ENCODE measurements at places on chromosomes 3 and 15.

- DNase-seq = no peak
Observed at GRCh38 chr15:88036154-88036839, 220.2 kb downstream of the NTRK3 start.

DNA sequence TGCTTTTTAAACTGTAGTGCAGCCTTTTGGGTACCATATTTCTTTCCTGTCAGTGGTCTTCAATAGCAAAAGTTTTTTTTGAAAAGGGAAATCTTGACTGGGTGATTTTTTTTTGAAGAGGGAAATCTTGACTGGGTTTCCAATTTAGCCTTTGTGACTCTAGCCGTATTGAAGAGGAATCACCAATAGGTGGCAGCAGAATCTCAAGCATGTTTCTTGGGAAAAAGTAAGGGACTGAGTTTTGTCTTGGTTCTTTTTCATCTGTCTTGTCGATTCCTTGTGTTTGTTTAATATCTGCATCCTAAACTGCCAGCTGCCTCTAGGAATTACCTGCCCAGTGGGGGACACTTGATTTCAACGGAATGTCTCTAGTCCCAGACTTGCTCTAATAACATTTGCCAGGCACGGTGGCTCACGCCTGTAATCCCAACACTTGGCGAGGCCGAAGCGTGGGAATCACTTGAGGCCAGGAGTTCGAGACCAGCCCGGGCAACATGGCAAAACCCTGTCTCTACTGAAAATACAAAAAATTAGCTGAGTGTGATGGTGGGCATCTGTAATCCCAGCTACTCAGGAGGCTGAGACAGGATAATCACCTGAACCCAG lies 89.2 kb downstream of the RBPMS2 start:
- DNase-seq = peak; percentile 52

- no peak for DNase-seq
Observed at GRCh38 chr3:31957106-31957505, 24.0 kb downstream of the OSBPL10 start.

DNA sequence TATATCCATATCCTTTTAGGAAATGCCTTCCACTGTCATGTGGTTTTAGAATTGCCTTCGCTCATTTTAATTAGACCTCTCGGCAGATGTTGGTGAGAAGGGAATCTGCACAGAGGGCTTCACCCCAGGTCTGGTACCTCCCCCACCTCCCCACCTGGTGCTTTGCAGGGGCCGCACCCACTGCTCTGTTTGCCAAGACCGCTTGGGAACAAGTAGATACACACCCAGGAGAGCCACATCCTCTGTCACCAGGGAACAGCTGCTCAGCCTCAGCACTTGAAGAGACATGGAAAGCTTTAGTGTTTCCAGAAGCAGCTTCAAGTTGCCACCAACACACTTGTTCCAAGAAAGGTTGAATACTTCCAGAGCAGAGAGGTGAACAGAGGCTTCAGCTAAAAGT lies 21.8 kb downstream of the LRRC31 start:
- DNase-seq = no peak

DNA sequence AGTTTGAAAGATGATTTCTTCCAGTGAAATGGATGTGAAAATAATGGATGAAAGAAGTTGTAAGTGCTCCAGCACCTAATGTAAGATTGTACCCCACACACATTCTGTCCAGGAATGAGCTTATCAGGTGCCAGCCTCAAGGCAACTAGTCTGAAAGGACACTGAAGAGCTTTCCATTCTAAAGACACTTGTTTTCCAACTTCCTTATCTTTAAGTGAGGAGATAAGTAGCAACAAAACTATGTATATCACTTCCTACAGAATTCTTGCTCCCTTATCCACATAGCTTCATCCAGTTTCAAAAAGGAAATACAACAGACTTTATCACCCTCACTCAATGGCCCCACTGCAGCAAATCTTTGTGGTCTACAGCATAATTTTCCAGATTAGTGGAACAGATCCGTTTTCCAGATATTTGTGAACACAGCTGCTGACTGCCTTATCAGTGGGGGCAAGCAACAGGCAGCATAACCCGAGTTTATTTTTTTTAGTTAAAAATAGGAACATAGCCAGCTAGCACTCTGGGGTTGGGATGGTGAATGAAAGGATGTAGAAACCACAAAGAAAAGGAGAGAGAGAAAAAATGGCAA lies 60.6 kb downstream of the CD200R1L start:
- DNase-seq = no peak

DNA sequence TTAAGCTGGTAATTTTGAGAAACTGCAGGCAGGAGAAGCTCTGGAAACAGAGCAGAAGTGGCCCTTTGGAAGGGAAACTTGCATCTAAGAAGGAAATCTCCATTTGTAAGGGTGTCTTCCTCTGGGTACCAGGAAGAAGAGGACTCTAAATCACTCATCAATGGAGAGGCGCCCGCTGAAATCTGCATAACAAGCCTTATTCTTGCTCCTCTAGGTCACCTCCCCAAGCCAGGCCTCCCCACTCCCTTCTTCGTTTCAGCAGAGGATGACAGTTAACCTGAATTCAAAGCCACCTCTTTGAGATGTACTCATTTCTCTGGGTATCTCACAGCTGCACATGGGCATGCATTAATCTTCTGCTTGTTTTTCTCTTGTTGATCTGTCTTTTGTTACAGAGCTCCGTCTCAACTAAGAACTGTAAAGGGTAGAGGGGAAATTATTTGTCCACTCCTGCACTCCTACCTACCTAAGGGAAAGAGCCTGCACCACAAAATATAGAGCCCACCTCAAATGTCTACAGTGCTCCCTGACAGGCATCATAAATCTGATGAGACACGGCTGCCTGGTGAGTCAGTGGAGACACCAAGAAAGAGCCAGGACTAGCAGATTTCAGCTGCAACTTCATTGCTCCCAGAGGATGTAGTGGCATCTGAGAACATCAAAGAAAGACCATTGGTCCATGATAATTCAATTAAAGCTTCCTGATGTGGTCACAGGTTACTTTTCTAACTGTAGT lies 51.5 kb downstream of the GABRB3 start:
- no peak for DNase-seq

GRCh38 chr15:41695750-41696436 lies 35.7 kb downstream of the MGA start:
- peak; percentile 5 for DNase-seq

DNA sequence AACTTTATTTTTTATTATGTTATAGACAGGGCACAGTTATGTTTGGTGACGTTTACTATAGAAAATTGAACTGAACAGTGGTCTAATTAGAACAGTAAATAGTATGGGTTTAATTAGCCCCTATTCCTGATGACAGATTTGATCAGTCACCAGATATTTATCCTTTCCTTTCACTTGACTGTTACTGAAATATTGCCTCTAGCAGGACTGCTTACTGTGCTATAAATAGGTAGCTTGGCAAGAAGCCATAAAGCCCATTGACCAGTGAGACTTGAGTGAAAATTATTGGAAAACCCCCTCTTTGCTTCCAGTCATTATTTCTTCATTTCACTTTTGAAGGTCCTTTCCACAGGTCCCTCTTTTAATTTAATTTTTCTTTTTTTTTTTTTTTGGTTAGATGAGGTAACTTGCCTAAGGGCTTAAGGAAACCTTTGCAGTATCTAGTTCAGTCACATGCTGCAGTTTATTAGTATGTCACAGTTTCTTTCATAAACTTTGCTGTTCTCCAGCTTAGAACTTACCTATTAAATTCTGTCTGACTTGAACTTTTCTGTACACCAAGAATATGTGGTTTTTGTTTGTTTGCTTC lies 115.6 kb downstream of the ADAMTSL3 start:
- no peak for DNase-seq

DNA sequence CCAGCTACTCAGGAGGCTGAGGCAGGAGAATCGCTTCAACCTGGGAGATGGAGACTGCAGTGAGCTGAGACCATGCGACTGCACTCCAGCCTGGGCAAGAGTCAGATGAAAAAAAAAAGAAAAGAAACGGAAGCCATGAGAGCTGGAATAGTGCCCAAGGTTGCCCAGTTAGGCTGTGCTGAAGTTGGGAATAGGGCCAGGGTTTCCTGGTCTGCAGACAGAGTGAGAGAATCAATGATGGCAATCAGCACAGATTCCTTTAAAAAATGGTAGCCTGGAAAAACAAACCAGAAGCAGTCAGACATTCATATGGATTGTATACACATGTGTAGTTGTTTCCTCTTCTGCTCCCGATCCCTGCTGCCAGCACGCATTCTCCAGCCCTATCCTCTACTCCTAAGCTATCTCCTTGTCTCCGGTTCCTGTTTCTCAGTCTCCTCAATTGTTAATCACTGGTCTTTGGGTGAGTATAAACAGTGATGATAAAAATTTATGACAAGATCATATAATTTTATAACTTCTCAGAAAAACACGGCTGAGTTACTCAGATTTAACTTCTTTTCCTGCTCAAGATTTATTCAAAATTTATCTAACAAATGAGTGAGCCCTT lies 316.2 kb upstream of the UMPS start:
- DNase-seq = no peak

- DNase-seq = no peak
Observed at GRCh38 chr3:14528081-14528480, 12.1 kb downstream of the GRIP2 start.

DNA sequence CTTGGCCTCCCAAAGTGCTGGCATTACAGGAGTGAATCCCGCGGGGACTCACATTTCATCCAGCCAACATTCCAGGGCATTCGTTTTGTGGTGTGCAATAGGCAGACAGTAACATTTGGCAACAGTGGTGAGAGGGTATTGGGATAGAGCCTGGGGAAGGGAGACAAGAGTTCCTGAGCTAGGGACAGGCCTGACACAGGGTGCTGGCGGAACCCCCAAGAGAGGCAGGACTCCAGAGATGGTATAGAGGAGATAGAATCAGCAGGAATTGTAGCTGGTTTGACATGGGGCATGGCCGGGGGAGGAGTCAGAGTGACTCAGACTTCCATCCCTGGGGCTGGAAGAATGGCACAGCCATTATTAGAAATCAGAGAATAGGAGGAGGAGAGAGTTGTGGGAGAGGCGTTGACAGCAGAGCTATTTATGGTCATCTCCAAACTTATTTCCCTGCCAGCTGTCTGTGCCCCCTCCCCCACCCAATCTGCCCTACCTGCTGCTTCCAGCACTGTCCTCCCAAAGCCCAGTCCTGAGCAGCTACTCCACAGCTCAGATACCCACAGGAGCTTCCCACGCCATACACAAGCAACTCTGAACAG lies 4.4 kb upstream of the IDH2 start:
- DNase-seq = no peak

GRCh38 chr3:54714035-54714434 lies 213.8 kb downstream of the LRTM1 start:
- no peak for DNase-seq

GRCh38 chr15:48748535-48748934 lies 62.3 kb downstream of the CEP152 start:
- DNase-seq = no peak

DNA sequence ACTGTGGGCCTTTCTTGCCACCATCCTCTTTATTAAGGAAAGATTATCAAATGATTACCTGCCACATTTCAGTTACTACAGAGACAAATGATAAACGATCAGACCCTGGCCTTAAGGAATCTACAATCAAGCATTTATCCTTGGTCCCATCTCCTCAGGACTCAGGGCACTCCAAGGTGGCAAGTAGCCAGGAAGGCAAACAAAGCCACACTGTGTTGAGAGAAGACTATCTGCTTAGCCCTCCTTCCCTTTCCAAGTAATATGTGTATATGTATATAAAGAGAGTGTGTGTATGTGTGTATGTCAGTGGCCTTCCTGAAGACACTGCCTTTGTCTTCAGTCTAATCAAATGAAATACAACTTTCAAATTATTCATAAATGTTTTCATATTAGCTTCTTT lies 490.1 kb upstream of the ATP11B start:
- DNase-seq = no peak

DNA sequence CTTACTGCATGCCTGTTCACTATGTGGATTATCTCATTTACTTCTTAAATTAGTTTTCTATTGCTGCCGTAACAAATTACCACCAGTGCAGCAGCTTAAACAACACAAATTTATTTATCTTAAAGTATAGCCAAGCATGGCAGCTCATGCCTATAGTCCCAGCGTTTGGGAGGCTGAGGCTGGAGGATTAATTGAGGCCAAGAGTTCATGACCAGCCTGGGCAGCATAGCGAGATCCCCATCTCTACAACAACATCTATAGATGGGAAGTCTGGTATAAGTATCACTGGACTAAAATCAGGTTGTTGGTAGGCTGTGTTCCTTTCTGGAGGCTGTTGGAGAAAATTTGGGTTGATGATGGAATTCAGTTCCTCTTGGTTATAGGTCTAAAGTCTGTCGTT lies 5.1 kb downstream of the SLC2A2 start:
- no peak for DNase-seq

- no peak for DNase-seq
Observed at GRCh38 chr3:50232303-50232702, 3.7 kb upstream of the GNAI2 start.

DNA sequence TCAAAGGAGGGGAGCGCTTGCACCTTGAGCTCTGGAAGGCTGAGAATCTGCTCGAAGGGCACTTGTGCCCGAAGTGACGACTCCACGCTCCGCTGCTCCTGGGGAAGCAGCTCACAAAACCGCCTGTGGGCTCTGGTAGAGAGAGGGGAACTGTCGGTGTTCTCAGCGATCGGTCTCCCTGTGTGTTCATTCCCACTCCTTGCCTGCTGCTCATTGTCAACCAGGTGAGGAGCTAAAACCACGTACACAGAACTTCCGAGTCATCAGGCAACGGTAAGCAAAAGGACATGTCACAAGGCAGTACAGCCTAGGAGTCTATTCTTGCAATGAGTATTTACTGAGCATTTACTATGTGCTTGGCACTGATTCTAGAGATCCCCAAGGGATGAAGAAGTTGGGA lies 1.5 kb downstream of the CIB1 start:
- DNase-seq = no peak

GRCh38 chr15:57589281-57589680 lies 2.4 kb upstream of the MYZAP start:
- no peak for DNase-seq

- no peak for DNase-seq
Observed at GRCh38 chr15:66868918-66869317, 166.9 kb downstream of the SMAD6 start.

GRCh38 chr15:74802862-74803447 lies 9.7 kb upstream of the LMAN1L start:
- DNase-seq = no peak

GRCh38 chr15:94584833-94585244 lies 353.5 kb downstream of the MCTP2 start:
- peak; percentile 63 for DNase-seq

- no peak for DNase-seq
Observed at GRCh38 chr3:30723211-30723610, 116.8 kb downstream of the TGFBR2 start.

- DNase-seq = no peak
Observed at GRCh38 chr3:127096256-127097071, 96.5 kb upstream of the PRR23E start.

GRCh38 chr3:30162579-30162978 lies 443.8 kb upstream of the TGFBR2 start:
- DNase-seq = no peak

DNA sequence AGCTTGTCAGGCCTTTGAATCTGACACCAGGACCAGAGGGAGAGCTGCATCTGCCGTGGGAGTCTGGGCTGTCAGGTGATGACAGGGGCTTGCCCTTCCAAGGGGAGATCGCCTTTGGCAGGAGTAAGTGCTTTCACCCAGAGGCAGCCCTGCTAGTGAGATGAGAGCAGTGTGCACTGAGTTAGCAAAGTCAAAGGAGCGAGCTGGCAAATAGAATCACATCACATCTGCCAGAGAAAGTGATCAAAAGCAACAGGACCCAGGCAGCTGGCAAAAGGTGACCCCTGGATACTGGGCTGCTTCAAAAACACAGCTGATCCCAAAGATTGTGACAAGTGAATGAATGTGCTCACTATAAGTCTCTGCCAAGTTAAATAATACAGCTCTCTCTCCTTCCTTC lies 36.1 kb upstream of the PYDC2 start:
- no peak for DNase-seq

- no peak for DNase-seq
Observed at GRCh38 chr15:22951031-22951380, 29.2 kb downstream of the CYFIP1 start.

Measured in stimulated activated CD4-positive, alpha-beta T cell treated with anti-CD3 and anti-CD28 coated beads, Interleukin-12 subunit alpha, Interleukin-12 subunit beta, amount 100 ng/mL, for 48 hours (primary cell).